ENCODE measurements at places on chromosomes 16 and 17.

DNA sequence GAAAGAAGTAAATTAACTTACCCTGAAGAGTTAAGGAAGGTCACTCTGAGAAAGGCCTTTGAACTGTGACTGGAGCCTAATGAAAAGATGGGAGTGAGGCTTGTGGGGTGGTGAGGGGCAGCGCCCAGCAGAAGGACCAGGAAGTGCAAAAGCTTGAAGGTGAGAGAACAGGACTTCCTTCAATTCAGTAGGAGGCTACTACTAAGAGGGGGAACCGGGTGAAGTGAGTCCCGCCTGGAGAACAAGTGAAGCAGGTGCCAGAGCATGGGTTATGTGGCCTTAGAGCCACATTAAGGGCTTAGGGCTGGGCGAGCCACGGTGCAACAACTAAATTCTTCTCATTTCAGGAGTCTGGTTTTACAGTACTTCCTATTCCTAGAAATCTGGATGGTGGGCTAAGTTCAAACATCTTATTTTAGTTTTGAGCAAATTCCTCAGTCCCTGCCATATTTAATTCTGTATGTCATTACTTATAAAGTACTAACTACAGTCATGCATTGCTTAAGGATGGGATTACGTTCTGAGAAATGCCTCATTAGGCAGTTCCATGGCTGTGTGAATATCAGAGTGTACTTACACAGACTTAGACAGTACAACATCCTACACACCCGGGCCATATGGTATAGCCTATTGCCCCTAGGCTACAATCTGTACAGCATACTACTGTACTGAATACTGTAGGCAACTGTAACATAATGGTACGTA is 5.1 kb downstream of the CFAP20 start:
- DNase-seq: peak; percentile 9

- DNase-seq: peak; percentile 93
Measured at GRCh38 chr16:69171325-69172084, 15.5 kb upstream of the SNTB2 start.

- no peak for DNase-seq
Measured at GRCh38 chr17:57537524-57538410, 207.3 kb downstream of the CCDC182 start.

GRCh38 chr16:73025856-73026210 is 22.1 kb downstream of the ZFHX3 start:
- DNase-seq: no peak

DNA sequence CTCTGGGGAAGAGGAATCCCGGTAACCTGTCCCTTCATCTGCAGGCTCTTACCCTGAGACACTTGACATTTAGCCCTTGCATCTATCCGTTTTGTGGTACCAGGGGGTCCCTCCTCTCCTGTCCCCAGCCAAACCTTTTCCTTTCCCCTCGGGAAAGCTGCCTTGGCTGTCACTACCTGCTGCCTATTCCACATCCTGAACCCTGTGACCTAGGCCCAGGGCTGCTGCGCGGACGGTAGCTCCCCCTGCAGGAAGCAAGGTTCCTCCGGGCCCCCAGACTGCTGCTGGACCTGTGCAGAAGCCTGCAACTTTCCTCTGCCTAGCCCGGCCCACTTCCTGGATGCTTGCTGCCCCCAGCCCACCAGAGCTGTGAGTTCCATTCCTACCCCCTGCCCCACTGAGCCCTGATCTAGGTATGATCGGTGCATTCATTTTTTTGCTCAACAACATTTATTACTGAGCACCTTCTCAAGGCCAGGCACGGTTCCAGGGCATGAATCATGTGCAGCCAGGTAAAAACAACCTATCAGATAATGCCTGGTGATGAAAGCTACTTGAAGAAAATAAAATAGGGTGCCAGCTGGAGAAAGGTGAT is 10.5 kb upstream of the ALDOA start:
- peak; percentile 18 for DNase-seq

GRCh38 chr16:88723911-88724310 is 17.6 kb downstream of the CTU2 start:
- DNase-seq: no peak

DNA sequence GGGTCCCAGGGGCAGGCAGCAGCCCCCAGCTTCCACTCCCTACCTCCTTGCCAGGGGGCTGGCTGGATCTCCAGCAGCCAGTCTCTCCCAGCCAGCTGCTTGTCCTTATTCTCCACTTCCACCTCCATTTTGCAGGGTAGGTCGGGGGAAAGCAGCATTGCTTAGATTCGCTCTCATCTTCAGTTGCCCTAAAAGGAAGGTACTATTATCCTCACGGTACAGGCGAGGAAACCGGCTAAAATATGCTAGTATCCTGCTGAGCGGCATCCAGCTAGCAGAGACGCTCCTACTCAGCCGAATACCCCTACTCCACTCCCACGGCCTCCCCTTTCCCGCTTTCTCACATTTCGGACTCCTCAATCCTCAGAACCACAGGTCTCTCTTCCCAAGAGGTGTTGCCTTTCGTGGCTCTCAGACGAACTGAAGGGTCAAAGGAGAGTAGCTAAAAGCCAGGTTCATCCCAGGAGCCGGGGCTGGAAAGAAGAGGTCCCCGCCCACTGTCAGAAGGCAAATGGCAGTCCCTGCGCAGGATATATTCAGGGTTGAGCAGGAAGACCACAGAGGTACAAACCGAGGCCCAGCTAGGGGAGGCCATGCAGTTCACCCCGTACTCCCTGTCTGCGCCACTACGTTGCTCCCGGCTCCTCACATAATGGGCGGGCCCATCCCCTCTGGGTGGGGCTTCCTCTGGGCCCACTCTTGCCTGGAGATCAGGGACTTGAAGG is 1.7 kb upstream of the RAB11FIP4 start:
- no peak for DNase-seq

- DNase-seq: no peak
Measured at GRCh38 chr16:48539485-48540221, 70.3 kb downstream of the N4BP1 start.

- no peak for DNase-seq
Measured at GRCh38 chr17:53571342-53571741, 251.4 kb upstream of the KIF2B start.

GRCh38 chr16:14365200-14365851 is 264.7 kb downstream of the PARN start:
- no peak for DNase-seq

DNA sequence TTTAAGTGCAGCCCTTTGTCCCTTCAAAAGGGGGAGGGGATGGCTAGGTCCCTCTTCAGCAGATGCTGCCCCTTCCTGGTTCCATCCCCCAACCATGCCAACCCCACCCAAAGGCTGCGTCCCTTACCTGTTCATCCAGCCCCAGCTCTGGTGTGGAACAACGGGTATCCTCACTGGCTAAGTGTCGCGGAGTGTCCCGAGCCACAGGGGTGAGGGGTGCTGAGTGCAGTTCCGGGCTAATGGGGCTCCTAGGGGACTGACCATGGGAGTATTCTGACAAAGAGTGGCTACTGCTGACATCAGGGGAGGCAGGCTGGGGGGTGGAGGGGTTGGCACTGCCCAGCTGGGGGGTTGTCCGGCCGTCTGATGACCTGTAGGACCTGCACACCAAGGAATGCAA is 32.9 kb downstream of the STH start:
- DNase-seq: no peak

- DNase-seq: no peak
Measured at GRCh38 chr17:44004761-44005526, 522 bp downstream of the NAGS start.

- DNase-seq: no peak
Measured at GRCh38 chr17:27549251-27549893, 81.6 kb upstream of the LGALS9 start.

- no peak for DNase-seq
Measured at GRCh38 chr16:12853972-12854371, 47.4 kb upstream of the SHISA9 start.

- DNase-seq: peak; percentile 99
Measured at GRCh38 chr16:69424053-69424934, at the start of gene CYB5B. Gene CYB5B (plus strand): TSS chr16:69424619. CDS start chr16:69424684, 65 bp downstream.

- no peak for DNase-seq
Measured at GRCh38 chr16:4946917-4947316, 10.0 kb upstream of the PPL start.

DNA sequence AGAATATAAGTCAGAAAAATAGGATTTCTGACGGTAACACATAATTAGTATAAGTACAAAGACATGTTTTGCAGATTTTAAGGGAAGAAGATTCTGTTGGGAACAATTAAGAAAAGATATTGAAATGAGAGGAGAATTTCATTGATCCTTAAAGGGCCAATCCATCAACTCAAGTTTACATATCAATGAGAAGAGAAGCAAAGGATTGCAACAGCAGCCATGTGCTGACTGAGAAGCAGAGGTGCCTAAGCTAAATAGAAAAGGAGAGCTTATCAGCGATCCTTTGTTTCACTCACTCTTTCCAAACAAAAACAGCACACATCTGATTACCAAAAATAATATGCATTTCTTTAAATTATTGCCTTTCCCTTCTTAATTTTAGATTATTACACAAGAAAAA is 94.6 kb downstream of the ITFG1 start:
- DNase-seq: no peak

GRCh38 chr17:6380915-6381438 is 53.9 kb downstream of the AIPL1 start:
- DNase-seq: no peak

GRCh38 chr17:58232707-58233156 is 5.7 kb upstream of the LPO start:
- DNase-seq: peak; percentile 99

DNA sequence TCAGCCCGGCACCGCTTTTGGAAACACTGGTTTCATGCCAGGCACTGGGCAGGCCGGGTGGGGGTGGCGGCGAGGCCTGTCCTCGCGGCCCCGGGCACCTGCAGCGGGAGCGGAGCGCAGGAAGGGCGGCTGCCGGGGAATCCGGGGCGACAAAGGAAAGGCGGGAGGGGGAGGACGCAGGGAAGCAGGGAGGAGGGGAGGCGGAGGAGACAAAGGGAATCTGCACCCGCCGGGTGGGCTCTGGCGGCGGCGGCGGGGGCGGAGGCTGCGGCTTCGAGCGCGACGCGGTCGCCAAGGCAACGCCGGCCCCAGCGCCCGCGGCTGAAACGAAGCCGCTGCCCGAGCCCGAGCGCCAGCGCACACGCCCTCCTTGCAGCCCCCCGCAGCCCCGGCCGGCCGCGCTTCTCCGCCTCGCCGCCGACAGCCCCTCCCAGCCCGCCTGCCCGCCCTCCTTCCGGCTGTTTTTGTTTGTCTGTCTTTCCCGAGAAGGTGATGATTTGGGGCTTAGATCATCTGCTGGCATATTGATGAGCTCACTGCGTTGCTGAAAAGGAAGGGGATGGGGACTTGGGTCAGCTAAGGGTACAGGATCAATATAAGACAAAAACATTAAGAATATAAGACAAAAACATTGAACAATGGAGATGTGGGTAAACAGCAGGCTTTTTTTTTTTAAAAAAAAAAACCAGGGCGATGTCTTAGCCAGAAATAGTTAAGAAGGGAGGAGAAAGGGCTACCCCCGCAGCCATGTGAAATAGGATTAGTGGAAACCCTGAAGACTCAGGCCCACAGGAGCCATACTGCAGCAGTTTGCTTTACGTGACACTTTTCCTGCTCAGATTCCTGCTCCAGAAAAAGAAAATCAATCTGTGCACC is 32.7 kb downstream of the CDK5R1 start:
- no peak for DNase-seq

DNA sequence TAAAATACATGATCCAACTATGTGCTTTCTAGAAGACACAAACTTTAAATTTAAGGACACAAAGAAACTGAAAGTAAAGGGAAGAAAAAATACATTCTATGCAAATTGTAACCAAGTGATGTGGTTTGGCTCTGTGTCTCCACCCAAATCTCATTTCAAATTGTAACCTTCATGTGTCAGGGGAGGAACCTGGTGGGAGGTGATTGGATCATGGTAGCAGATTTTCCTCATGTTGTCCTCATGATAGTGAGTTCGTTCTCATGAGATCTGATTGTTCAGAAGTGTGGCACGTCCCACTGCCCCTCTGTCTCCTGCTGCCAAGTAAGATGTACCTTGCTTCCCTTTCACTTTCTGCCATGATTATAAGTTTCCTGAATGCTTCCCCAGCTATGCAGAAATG is 15.0 kb downstream of the OR1A1 start:
- DNase-seq: no peak

GRCh38 chr16:15817446-15817845 is 39.4 kb downstream of the MYH11 start:
- no peak for DNase-seq

DNA sequence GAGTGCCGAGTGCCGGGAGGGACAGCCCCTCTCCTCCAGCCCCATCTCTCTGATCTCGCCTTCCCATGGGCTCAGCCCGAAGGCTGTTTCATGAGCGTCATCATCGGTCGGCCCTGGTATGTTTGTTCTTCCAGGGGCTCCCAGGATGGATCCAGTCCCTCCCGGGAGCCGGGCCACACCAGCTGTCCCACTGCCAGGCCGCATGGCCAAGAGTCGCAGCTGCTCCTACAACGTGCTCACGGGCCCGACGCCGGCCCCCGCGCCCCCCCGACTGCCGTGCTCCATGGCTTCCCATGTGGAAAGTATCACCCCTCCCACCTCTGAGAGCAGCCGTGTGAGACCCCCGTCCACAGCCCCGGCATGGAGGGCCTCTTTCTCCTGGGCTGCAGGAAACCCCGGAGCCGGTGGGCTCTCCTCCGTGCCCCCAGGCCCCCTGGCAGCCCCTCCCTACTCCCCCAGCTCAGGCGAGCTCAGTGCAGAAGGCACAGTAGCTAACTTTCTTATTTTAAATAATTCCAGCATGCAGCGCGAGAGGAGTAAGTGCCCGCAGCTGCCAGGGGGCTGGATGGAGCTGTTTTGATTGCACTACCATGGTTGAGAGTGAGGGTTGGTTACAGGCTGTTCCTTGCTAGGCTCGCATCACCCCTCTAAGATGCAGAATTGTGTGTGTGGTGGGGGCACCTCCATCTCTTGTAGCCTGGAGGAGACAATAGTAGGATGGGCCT is 26.6 kb upstream of the GSE1 start:
- DNase-seq: no peak

- DNase-seq: no peak
Measured at GRCh38 chr17:2262135-2262587, 41.4 kb downstream of the SMG6 start.

GRCh38 chr17:76530095-76530723 is 7.3 kb downstream of the CYGB start:
- DNase-seq: peak; percentile 59

- no peak for DNase-seq
Measured at GRCh38 chr16:85728879-85729278, 22.0 kb downstream of the C16orf74 start.

GRCh38 chr17:47604598-47604927 is 45.2 kb upstream of the KPNB1 start:
- DNase-seq: no peak

- peak; percentile 70 for DNase-seq
Measured at GRCh38 chr17:68539548-68540467, 27.6 kb downstream of the PRKAR1A start.

GRCh38 chr16:4679156-4679849 is 14.1 kb upstream of the NUDT16L1 start:
- DNase-seq: no peak

GRCh38 chr17:76843703-76844484 is 24.3 kb upstream of the MGAT5B start:
- peak; percentile 59 for DNase-seq

DNA sequence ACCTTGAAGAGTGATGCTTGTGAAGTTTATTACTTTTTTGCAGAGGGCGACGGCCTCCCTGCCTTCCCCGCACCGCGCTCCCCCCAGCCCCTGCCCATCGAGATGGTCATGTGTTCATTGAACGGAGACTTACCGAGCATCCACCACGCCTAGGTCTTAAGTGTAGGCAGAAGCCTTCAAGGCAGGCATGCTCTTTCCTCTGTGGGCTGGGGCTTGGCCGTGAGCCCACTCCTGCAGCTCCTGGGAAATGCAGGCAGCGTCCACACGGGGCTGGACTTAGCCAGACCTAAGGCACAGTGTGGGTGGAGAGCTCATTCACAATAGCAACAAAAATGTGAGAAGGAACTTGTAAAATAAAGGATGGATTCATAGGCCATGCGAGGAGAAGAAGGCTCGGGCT is 19.2 kb downstream of the RNF213 start:
- no peak for DNase-seq

Data from MV-4-11 (cell line).